Immature natural killer cell (primary cell): ENCODE measurements at places on chromosomes 6 and 20.

- DNase-seq = no peak
Measured at GRCh38 chr6:56890066-56890465, 64.8 kb upstream of the BEND6 start.

DNA sequence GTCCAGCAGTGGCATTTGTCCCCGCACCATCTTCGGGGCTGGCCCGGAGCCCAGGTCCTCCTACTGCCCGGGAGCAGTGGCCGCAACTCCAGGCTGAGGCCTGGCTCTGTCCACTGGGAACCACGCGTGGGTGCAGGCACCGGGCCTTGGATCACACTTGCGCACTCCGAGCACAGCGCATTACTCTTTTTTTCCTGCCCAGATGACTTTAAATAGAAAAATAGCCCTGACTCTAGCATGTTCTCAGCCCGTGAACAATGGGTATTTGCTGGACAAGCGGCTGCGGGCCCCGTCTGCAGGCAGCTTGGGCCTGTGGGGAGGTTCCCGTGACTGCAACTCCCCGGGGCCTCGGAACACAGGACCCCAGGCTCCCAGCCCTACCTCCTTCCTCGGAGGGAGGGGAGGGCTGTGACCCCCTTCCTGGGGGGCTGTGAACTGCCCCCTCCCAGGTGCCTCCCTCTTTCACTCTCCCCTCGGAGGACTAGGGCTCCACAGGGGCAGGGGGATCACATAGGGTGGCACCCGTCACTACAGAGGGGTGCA, 162.2 kb downstream of the TBXT start:
- DNase-seq = no peak

GRCh38 chr6:76792394-76792793, 670.9 kb downstream of the HTR1B start:
- DNase-seq = no peak

DNA sequence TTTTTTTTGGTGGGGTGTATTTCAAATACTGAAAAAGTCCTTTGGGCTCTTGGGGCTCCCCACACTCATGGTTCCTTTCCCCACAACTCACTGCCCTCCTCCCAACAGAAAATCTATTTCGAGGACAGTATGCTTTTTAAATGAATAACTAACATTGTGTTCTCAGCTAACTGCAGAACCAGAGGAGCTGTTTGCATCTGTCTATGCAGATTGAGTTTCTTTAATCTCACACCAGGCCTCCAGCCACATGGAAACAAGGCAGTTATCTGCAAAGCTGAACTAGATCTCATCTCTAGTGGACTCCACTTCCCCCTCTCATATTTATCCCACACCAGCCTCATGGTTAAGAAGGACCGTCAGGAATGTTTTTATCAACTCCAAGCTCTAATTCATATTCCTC, 955.1 kb downstream of the KIF16B start:
- DNase-seq = no peak
